Cortex of kidney (tissue), 1 donor: ENCODE measurements at places on chromosomes 12 and 14.

DNA sequence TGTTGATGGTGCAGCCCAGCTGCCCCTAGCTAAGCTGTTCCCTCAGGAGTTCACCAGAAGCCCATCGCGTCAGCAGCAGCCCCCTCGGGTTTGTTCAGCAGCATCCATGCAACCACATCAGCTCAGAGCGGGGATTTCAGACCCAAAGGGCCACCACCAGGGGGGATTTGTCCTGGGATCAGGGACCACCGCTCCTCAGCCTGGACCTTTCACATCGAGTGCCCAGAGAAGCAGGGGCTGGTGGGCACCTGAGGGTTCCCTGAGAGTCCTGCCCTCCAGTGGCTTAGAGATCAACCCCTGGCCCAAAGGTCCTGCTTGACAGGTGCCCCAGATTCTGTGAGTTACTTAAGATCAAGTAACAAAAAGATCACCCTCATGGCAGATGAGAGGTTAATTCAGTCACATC lies 65.9 kb upstream of the C14orf180 start:
- no peak for DNase-seq

DNA sequence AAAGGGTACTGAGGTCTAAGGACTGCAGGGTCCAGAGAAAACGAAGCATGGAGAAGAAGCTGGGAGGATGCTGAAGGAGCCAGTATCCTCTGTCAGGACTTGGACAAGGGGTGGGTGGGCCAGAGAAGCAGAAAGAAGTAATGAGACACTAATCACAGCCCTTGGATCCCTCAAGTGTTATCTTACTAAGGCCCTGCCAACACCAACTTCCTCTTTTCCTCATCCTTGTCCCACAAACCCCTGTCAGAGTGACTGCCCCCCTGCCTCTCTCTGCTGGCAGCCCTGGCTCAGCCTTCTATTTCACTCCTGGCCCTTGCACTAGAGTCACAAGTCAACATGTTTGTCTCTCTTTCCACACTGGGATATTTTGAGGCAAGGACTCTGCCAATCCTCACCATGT lies 3.8 kb upstream of the ASIC1 start:
- DNase-seq = no peak

- no peak for DNase-seq
These were observed 11.9 kb upstream of the PUS1 start for GRCh38 chr12:131917139-131917710.

- DNase-seq = no peak
These were observed 144.6 kb downstream of the ATP23 start for GRCh38 chr12:58086006-58086405.

DNA sequence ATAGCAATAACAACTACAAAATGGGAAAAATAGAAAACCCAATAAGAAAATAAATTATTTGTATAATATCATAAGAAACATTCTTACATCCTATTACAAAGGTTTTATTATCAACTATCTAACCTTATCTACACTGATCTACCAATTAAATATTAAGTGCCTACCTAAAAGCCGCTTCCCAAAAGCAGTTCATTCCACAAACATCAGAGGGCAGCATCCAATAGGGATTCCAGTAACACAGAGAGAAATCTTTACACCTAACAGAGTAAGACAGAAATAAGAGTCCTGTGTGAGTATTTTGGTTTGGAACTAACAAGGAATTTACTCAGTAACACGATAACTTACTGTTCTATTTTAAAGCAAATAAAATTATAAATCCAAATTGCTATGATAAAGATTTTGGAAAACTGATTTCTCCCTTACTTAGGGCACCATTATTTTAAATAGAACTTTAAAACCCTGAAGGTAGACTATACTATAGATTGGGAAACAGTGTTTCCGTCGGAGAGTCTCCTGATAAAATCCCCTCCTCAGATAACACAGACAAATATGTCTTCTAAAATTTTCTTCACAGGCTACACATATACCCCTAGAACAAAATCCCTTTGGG lies 15.0 kb downstream of the GXYLT1 start:
- no peak for DNase-seq

- DNase-seq = no peak
These were observed 82.6 kb downstream of the METTL25 start for GRCh38 chr12:82440885-82441284.

- no peak for DNase-seq
These were observed 16.1 kb downstream of the VRTN start for GRCh38 chr14:74364271-74364880.

DNA sequence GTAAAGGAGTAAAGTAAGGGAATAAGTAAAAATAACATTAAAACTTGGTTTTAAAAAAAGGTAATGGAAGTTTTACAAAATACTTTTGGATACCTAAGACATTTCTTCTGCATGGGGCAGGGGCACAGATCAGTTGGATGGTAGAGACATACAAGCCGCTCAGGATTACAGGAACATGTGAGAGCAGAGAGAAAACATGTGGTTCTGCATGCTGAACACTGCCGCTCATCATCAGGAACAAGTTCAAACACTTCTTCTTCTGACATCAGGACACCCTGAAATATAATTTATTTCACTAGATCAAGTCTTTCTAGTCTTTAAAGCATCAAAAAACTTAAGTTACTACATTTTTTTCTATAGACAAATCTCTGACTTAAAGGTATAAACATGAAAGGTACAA lies 60.9 kb upstream of the SLC6A13 start:
- no peak for DNase-seq

- DNase-seq = no peak
These were observed 26.8 kb upstream of the APOF start for GRCh38 chr12:56389412-56389811.

DNA sequence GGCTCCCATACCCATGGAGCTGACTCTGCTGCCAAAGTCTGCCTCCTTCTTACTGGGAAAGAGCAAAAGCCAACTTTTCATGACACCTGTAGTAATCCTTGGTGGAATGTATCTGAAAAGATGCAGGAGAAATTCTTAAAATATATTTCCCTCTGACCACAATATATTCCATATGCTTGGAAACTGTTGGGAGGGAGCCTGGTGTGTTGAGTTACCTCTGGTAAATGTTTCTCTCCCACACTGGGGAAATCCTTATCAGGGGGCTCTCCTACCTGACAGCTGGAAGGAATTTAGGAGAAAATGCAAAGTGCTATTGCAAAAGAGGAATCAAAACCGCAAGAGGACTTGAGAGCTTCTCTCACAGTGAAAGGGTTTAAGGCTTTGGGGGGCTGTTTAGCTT lies 139.4 kb downstream of the TBX5 start:
- DNase-seq = no peak

GRCh38 chr14:22460461-22461195 lies 128.4 kb downstream of the DAD1 start:
- no peak for DNase-seq

- no peak for DNase-seq
These were observed 16.3 kb upstream of the YBX3 start for GRCh38 chr12:10739157-10740118.

DNA sequence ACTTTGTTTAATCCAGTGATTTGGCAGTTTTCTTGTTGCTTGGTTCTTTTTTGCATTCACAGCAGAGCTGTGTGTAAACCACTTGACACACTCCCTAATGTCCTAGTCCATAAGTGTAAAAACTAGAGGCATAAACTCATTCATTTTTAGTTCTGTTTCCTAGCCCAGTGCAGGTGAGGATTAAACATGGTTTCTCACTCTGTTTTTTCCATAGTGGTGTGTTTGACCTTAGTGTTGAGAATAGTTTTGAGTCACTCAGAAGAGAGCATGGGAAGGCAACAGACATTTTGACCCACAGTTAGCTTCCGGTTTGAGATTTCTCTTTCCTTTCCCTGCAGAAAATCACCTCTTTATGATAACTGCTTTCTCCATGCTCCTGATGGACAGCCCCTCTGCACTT lies 24.2 kb upstream of the GALNT16 start:
- DNase-seq = no peak

DNA sequence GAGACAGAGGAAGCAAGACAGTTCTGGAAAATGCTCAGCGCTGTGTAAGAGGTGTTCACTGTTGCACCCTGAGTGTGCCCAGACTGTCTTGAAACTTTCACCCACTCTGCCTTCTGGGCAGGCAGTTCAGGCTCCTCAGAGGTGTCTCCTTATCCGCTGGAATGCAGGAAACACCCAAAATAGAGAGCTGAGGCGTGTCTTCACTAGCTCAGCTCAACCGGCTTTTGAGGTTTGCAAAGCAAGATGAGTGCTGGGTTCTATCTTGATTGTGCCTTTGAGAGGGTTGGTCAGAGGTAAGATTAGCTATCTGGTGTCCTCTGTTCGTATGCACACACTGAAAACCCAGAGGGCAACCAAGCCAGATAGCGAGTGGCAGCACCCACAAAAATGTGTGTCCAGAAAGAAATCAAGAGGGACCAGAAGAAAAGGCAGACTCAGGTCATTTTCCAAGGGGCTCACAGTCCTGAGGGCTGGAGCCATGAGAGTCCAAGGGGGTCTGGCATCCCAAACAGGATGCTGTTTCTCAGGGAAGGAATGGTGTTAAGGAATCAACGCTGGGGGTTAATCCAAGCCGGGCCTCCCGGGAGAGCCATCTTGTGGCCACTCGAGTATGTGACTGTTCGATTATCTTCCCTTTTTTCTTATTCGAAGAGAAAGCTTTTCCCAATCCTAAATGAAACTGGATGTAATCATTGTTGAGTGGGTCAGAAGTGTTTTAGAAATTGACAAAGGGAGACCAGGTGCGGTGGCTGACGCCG lies 47.1 kb downstream of the TBX3 start:
- no peak for DNase-seq

GRCh38 chr12:75969768-75970167 lies 61.8 kb downstream of the PHLDA1 start:
- no peak for DNase-seq

GRCh38 chr12:43766291-43766690 lies 7.5 kb downstream of the IRAK4 start:
- DNase-seq = no peak

GRCh38 chr14:26527095-26527494 lies 70.7 kb downstream of the NOVA1 start:
- no peak for DNase-seq

DNA sequence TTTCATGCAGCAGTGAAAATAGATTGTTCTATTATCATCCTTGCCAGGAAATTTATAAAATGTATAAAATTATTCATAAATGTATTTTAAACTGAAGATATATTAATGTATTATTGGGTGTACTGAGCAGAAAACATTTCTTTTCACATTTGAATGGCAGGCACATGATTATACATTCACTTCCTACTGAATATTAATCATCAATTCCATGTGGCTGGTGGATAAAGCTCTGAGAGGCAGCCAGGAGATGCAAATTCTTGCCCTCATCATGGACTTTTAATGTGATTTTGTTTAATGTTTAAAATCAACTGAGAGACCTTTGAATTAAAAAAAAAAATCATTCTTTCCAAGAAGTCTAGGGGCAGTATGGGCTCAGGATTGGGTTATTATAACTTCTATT lies 40.8 kb downstream of the ANO6 start:
- no peak for DNase-seq

DNA sequence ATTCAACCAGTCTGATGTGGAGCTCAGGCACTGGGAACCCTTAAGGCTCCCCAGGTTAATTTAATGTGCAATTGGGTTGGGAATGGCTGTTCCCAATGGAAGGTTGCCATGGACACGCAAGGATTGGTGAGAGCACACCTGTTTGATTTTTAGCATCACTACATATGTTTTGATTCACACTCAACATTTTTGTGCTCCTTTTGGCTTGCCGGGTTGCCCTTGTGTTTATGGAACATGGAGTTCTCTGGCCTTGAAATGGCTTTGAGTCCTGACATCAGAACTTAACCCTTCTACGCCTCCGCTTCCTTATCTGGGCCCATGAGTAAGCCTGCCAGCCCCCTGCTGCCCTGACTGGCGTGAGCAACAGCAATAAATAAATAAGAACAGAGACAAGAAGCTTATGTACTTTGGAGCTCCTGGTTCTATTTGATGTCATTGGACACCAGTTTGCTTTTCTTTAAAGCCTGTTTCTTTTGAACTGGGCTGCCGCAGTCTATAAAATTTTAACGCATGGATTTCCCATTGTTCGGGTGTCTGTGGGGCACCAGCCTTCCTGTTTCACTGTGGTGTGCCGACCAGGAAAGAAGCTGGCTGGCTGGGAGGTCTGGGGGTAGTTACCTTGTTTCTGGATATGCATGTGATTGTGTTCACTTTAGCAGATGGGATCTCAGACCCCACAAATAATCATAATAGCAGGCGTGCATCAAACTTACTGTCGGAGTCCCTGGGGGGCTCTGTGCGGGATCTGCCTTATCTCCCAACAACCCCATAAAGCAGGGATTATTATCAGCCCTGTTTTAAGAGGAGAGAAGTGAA lies 27.8 kb downstream of the TBX3 start:
- no peak for DNase-seq

DNA sequence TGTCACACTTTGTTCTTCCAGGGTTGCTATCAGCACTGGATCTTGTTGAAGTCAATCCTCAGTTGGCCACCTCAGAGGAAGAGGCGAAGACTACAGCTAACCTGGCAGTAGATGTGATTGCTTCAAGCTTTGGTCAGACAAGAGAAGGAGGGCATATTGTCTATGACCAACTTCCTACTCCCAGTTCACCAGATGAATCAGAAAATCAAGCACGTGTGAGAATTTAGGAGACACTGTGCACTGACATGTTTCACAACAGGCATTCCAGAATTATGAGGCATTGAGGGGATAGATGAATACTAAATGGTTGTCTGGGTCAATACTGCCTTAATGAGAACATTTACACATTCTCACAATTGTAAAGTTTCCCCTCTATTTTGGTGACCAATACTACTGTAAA lies 23.7 kb downstream of the VTI1B start:
- no peak for DNase-seq

- no peak for DNase-seq
These were observed 83.6 kb downstream of the KSR2 start for GRCh38 chr12:117885211-117885610.

- DNase-seq = no peak
These were observed 13.2 kb downstream of the KERA start for GRCh38 chr12:91044586-91044985.

GRCh38 chr12:127431594-127431993 lies 835.4 kb upstream of the TMEM132C start:
- DNase-seq = no peak

DNA sequence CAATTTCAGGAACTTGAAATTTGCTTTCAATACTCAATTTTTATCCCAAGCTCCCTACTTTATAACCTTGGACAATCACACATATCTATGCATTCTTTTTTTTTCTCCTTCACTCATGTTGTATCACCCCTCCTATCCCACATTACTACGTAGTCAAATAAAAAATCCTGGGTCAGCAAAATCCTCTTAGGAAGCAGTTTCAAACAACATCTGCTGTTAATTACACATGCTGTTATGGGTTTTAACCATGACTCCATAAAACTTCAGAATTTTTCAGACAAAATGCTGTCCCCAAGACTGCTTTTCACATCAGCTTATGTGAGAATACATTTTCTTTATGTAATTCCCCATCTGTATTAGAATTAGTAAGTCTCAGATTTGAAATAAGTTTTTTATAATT lies 61.7 kb downstream of the LRFN5 start:
- no peak for DNase-seq

DNA sequence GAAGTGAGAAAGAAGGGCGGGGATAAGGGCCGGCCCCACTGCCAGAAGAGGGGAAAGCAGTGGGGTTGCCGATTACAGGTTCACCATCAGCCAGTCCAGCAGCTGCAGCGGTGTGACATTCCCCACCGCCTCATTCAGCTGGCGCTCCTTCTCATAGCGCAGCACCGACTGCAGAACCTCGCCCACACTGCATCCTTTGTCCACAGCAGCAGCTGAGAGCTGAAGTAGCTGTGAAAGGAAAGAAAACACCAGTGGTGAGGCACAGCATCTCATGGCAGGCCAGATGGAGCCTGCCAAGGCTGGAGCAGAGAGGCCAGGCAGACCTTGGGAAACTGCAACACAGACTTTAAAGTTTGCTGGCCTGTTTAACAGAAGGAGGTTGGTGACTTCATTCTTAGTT lies 33.2 kb downstream of the AKAP3 start:
- no peak for DNase-seq
